ENCODE measurements at places on chromosomes 3 and 15.
A peak's percentile ranks its signal among the peaks of the same experiment; 100 is the strongest.

DNA sequence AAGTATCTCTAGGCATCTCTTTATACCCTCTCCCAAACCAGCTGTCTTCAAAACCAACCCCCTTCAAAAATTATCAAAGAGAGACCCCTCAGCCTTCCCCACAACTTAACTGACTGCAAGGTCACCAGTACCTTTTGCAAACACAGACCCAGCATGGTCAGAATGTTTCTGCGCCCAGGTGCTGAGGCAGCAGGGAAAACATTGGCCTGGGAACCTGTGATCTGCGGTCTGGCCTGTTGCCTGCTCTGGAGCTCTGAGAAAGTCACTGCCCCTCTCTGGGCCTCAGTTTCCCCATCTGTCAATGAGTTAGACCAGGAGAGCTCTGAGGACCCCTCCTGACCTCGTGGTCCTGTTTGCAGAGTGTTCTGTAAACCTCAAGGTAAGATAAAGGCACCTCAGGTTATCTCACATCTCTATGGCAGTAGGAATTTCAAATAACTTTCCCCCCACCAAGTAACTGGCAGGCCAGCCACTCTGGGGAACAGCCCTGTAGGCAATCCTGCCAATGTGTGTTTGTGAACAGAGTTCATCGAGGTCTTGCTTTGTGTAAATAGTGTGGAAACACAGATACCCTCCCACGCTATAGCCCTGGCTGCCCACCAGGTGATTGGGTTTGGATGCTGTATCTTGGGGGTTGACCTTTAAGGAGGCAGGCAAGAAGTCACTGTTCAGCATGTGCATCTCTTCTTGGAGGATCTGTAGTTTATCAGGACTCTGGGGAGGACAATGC, 50.0 kb upstream of the SMAD6 start:
- DNase-seq, result no peak

- no peak for DNase-seq
Measured at GRCh38 chr3:172581757-172582166, 58.5 kb upstream of the TNFSF10 start.

DNA sequence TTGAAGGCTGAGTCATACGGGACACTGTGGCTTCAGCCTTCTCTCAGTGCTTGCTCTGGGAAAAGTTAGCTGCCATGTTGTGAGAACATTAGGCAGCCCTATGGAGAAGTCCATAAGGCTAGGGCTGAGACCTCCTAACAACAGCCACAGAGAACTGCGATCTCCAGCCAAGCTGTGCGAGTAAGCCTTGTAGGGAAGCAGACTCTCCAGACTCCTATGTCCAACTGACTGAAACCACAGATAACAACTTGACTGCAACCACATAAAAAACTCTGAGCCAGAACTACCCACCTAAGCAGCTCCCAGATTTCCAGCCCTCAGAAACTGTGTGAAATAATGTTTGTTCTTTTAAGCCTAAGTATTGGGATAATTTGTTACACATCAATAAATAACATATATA, 40.7 kb downstream of the DENND6A start:
- no peak for DNase-seq

GRCh38 chr3:73213896-73214295, 152.4 kb downstream of the EBLN2 start:
- no peak for DNase-seq

GRCh38 chr15:38129531-38130204, 123.0 kb upstream of the SPRED1 start:
- DNase-seq, result no peak

DNA sequence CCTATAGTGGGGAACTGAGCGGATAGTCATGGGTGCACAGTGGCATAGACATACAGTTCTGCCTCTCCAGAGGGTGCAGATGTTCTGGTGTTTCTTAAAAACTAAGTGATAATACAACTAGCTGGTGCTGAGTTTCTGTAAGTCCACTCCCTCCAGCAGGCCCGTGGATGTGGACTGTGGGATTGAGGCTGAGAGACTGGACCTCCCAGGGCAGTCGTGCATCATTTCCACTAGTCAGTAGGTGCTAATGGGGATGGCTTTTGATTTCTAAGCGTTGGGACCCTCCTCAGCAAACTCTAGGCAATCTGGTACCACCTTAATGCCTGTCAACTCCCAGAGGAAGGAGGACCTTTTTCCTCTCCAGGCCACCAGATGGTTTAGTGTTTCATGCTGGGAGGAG, 27.3 kb upstream of the TIMP4 start:
- DNase-seq, result no peak

DNA sequence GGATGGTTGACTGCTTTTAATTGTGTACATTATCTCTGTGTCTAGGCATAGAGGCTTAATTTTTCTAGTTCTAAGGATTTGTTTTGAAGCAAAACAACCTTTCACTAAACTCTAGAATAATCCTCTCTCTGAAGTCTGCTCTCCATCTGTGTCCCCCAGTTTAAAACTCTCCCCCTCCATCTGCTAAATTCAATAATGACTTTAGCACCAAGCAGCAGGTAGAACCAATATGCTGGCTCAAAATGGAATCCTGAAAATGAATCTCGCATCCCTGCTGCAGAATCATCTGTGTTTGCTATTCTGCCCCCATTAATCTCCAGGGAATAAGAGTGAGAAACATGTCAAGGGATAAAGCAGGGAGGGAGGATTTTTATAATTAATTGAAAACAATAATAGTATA, 111.8 kb downstream of the TUSC7 start:
- no peak for DNase-seq

DNA sequence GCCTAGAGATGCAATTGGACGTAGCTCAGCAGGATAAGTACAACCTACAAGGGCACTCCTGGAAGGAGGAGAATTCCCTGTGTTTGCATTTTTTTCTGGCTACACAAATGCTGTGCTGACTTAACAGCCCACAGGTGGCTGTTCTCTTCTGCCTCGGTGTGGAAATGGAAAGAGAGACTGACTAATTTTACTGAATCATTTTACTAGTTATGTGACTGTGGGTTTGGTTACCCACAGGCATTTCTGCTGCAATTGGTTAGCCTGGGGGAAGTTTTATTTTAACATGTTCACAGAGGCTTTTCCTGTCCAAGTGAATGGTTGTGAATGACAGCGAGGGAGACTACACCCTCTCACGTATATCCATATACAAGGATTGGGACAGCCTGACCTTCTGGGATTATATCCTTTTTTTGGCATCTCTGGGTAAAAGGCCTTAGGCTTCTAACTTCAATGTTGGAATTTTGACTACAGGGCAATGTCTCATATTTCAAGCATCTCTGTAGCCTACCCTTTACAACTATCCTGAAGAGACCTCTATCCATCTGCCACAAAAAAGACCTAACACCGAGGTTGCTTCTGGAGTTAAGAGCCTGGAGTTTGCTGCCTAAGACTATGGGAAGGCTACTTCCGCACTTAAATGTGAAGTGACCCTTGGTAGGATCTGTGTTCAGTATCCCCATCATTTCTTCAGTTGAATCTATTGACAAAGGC, 67.2 kb upstream of the TP63 start:
- no peak for DNase-seq

DNA sequence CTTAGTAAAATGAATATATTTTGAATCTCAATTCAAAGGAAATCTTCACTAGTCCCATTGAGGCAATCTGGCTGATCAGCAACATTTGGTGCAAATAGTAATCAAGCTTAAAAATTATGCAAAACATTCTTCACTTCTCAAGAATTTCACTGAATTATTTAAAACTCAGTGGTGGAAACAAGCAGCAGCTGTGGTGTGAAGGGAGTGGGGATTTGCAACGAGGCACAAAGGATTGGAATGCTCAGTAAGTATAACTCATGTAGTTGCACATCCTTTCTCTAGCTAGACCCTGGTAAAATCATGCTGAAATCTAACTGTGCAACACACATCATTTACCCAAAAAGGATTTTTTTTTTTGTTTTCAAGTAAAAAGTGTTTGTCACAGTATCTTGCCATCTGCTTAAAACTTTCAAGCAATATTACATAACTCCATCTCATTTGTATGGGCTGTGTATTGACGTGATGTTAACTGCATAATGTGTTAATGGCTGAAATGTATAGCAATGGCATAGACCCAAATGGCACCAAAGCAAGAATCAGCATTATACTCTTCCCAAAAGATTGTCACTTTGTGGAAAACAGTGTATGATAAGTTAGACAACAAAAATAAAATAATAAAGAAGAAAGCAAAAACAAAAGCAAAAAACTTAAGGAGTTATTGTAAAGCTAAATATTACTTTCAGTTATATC, 816.6 kb downstream of the EPHA3 start:
- no peak for DNase-seq

GRCh38 chr3:53045518-53046170, at the start of gene SFMBT1:
Gene SFMBT1 (minus strand): TSS chr3:53046073. CDS start chr3:52969128, 76,945 bp downstream.
- DNase-seq, result peak; percentile 60

- no peak for DNase-seq
Measured at GRCh38 chr3:95437409-95437808, 1374.5 kb downstream of the NSUN3 start.

- no peak for DNase-seq
Measured at GRCh38 chr15:91787198-91787597, 66.3 kb upstream of the SLCO3A1 start.

DNA sequence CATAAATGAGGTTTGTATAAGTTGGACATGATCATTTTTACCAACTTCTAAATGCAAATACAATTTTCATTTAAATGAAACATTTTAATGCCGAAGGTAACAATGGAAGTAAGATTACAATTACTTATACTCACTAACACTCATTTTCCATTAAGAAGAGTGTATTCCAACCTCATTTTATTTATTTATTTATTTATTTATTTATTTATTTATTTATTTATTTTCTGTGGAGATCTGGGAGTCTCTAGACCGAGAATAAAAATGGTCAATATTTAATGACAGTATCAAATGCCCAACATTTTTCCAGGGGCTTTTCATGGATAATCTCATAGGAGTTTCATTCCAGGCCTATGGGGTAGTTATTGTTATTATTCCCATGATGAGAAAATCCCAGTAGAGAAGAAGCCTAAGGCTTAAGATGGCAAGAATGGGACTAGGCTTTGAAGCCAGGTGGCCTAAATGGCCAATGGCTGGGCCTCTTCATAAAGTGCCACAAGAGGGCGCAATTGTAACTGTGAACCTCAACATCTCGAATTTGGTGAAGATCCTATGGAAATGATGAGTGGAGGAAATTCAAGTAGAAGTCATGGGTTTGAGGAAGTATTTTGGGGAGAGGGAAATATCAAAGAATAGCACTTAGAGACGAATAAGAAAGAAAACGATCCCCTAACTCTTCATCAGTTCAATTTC, 21.3 kb downstream of the VGLL3 start:
- DNase-seq, result no peak

GRCh38 chr3:193805448-193805847, 212.4 kb downstream of the OPA1 start:
- no peak for DNase-seq

DNA sequence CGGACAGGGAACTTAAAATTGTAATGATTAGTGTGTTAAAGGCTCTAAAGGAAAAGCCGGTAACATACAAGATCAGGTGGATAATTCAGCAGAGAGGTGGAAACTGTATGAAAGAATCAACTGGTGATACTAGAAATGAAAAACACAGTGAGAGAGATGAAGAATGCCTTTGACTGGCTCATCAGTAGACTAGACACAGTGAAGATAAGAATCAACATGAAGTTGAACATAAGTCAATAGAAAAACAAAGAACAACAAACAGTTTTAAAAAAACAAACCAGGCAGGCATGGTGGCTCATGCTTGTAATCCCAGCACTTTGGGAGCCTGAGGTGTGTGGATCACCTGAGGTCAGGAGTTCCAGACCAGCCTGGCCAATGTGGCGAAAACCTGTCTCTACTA, 82.1 kb downstream of the KLF13 start:
- DNase-seq, result no peak

- DNase-seq, result no peak
Measured at GRCh38 chr3:130117933-130118332, 36.3 kb downstream of the ALG1L2 start.

DNA sequence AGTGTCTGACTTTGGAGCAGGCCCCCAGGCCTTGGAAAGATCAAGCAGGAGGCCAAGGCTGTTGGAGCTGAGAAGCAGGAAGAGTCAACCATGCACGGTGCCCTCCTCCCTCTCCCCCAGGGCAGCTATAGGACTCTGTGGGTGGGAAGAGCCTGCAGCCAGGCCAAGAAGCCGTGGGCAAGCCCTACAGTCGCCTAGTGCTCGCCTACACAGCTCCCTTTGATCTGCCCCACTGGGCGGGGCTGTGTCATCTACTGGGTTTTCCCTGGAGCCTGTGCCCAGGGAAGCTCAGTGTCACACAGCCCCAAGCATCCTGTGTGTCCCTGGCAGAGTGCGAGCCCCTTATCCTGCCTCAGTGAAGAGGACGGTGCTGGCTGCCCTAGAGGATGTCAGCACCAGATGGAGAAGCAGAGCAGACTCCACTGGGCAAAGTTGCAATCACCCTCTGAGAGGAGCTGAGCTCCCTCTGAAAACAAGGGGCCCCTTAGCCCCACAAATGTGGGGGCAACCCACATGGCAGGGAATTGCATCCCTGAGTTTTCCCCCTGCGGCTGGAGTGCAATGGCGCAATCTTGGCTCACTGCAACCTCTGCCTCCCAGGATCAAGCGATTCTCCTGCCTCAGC, 72.2 kb downstream of the KLF13 start:
- DNase-seq, result no peak

- DNase-seq, result no peak
Measured at GRCh38 chr3:49998326-49998725, 58.4 kb downstream of the RBM6 start.

DNA sequence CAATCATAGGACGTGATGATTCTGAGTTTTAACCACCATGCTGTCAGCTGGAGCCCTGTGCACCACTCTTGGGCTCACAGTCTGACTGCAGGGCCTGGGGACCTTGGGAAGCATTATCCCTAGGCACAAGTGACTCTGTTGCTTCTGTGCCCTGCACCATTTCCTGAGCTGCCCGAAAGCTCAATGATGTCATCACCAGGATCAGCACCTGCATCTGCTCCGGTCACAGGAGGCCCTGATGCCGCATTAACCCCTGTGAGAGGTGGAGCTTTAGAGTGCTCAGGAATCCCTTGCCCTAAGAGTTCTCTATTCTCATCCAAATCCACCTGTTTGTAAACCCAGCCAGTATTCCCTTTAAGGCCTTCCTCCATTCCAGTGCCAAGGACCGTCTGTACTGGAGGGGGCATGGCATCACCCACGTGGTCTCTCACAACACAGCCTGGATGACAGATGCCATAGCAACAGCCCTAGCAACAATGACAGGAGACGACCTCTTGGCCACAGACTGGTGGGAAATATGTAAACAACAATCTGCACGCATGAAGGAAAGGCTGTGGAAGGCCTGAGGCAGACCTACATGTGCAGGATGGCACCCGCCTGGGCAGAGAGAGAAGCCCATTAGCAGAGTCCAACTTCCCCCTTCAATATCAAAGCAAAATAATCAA, 37.9 kb downstream of the NTRK3 start:
- no peak for DNase-seq

DNA sequence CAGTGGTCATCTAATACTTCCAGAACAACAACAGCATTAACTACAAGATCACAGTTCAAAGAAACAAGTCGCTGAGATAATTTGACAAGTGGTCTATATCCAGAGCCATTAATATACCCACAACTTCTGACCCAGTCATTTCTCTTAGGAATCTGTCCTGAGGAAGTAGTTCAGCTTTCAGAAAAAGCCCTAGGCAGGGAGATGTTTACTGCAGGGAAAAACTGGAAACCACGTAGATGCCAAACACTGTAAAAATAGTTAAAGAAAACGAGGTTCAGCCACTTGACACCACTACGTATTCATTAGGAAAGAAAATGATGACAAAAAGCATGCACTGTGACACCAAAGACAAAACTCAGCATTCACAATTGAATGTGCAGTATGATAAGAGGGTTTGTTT, 22.3 kb upstream of the CDCP1 start:
- DNase-seq, result no peak
